Fibroblast of lung (primary cell): ENCODE measurements at places on chromosomes 6 and 20. TPM values are rescaled to one million over a fixed set of nuclear protein-coding genes. Genes with fewer than 3 reads are reported as not detected.
A peak's percentile ranks its signal among the peaks of the same experiment; 100 is the strongest.

Gene NINL
- 4.4 TPM in 2 replicates for polyA plus RNA-seq

Gene NKAIN4
- not detected in 2 replicates for polyA plus RNA-seq

- peaks cover 2% of the 10 kb centered on the region for H3K27me3 ChIP-seq
- H3K4me1 ChIP-seq, result no peaks in the 10 kb centered on the region
- H3K4me3 ChIP-seq, result peak overlapping the region; percentile 81
- H3K36me3 ChIP-seq, result no peaks in the 10 kb centered on the region
- no peak overlapping the region for H3K27ac ChIP-seq
Measured at GRCh38 chr6:47308198-47308517, 1.5 kb downstream of the TNFRSF21 start.

DNA sequence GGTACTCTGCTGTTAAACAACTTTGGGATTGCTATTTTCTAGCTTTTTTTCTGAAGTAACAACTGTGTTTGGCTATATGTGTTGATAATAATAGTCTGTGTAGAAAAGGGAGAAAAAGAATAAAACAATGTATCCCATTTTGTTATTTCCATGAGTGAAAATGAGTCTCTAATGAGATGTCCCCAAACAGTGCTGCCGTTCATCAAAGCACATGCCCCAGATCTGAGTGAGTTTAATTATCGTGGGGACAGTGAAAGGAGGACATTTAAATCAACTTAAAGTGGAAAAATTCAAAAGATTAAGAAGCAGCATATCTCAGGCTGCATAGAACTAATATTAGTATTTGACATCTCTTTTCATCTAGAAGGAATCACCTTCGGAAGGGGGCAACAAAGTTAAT lies 59.6 kb downstream of the NCOA7 start:
- DNase-seq, result no peak
- H3K4me3 ChIP-seq, result no peak overlapping the region
- H3K27ac ChIP-seq, result no peak overlapping the region
- no peaks in the 10 kb centered on the region for H3K4me1 ChIP-seq

GRCh38 chr20:58251979-58252591 lies 23.6 kb upstream of the ANKRD60 start:
- H3K4me3 ChIP-seq, result no peak overlapping the region
- H3K36me3 ChIP-seq, result peaks cover 2% of the 10 kb centered on the region
- DNase-seq, result peak; percentile 91
- H3K27ac ChIP-seq, result peak overlapping the region; percentile 44

GRCh38 chr6:49826743-49827406 lies 39.5 kb downstream of the CRISP1 start:
- H3K27ac ChIP-seq, result no peak overlapping the region
